Activated T-cell treated with anti-CD3 and anti-CD28 coated beads for 4 hours (primary cell): ENCODE measurements at places on chromosomes 5 and 9.

DNA sequence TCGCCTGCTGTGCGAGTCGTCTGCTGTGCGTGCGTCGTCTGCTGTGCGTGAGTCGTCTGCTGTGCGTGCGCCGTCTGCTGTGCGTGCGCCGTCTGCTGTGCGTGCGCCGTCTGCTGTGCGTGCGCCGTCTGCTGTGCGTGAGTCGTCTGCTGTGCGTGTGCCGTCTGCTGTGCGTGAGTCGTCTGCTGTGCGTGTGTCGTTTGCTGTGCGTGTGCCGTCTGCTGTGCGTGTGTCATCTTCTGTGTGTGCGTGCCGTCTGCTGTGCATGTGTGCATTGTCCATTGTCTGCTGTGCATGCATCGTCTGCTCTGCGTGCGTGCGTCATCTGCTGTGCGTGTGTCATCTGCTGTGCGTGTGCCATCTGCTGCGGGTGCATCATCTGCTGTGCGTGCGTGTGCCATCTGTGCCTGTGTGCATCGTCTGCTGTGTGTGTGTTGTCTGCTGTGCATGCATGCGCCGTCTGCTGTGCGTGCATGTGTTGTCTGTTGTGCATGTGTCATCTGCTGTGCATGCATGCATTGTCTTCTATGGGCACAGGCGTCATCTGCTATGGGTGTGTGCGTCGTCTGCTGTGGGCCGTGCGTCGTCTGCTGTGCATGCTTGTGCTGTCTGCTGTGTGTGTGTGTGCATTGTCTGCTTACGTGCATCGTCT is 68.6 kb upstream of the IRX4 start:
- no peak for DNase-seq

DNA sequence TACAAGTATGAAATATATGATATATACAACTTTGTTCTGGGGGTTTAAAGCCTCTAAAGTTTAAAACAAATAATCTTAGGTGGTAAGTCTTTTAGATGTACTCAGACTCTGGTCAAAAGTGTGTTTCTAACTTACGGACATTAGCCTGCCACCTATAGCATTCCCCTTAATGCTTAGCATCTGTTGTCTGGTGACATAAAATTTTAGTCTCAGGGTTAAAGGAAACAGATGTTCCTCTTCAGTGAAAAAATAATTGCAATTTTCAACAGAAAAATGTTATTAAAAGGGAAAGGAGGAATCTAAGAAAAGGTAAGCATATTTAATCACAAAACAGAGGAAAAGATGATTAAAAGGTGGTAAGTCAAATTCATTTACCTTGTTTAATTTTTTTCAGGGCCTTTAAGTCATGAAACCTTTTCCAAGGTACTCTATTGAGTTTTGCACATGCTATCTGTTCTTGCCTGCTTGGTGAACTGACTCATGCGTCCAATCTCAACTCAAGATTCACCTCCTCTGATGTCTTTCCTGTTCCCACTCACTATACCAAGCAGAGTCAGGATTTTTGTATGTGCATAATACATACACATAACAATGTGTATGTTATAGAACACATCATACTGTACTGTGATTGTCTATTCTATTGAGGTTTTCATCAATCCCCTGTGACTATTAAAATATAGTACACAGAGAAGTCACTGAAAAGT is 7.9 kb downstream of the TMEM167A start:
- DNase-seq: no peak

DNA sequence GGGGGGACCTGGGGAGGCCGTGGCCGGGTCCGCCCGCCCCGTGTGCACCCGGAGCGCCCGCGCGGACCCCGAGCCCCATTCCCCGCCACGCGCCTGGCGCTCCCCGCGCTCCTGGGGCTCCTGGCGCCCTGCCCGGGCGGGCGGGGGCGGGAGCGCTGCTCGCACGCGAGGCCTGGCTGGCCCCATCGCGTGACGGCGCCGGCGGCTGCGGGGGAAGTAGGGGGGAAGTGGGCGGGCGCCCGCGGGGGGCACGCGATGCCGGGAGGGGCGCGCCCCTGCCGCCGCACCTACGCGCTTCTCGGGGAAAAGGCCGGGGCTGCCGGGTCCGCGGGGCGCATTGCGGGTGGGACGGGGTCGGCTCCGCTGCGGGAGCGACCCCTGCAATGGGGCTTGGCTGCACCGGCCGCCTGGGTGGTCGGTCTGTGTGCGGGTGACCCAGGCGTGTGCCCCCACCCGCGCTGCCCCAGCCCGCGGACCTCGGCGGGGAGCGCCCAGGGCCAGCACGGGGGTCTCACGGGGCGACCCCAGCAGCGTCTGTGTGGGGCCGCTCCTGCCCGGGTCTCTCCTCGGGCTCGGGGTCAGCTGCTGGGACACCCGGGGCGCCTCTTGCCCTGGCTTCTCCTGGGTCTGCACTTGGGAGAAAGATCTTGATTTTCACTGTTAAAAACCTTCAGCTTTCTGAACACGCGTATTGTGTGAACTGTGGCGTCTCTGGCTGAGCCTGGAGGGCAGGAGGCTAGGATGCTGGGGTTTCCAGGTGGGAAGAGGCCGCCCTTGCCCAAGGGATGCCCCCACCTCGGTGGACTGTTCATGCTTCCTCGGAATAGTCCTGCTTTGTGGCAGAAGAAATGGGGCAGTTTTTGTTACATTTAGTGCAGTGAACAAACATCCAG is 52.4 kb downstream of the AHRR start:
- peak; percentile 72 for DNase-seq

GRCh38 chr5:20229303-20230005 is 241.5 kb upstream of the CDH18 start:
- no peak for DNase-seq

- no peak for DNase-seq
These were observed 313.7 kb downstream of the TRIM32 start for GRCh38 chr9:117000834-117001233.

DNA sequence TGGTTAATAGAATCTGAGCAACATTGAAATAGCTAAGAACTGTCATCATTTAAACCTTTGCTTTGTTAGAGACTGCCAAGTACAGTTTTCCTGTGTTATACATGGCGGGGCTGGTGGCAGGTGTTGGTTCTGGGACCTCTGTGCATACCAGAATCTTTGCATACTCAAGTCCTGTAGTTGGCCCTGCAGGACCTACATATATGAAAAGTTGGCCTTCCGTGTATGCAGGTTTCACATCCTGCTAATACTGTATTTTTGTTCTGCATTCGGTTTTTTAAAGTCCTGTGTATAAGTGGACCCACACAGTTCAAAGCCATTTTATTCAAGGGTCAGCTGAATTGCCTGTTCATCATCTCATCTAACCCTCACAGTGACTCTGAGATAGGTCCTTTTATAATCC is 36.4 kb downstream of the LARP1 start:
- DNase-seq: no peak

- DNase-seq: no peak
These were observed 178.0 kb upstream of the DMAC1 start for GRCh38 chr9:7977586-7977985.

DNA sequence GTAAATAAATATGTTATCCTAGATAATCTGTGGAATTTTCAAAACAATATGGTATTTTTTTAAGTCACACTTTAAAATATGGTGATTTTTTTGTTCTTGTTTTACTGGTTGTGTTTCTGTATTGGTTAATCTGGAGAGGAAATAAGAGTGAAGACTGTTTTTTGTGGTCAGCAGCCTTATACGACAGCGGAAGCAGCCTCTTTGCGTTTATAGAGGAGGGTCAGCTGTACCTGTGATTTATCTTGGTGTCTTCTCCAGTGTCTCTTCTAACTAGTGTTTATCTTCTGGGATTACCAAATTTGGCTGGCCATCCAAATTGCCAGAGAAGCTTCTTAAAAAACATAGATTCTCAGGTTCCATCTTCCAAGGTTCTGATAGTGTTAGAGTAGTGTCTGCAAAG is 58.7 kb downstream of the ICE1 start:
- no peak for DNase-seq

- no peak for DNase-seq
These were observed at the start of gene STING1 for GRCh38 chr5:139482050-139482889. Gene STING1, minus strand, starts transcription at chr5:139482758. Its CDS starts 1,054 bp downstream, at chr5:139481704.

- DNase-seq: no peak
These were observed 85.6 kb downstream of the GADD45G start for GRCh38 chr9:89690334-89690912.

DNA sequence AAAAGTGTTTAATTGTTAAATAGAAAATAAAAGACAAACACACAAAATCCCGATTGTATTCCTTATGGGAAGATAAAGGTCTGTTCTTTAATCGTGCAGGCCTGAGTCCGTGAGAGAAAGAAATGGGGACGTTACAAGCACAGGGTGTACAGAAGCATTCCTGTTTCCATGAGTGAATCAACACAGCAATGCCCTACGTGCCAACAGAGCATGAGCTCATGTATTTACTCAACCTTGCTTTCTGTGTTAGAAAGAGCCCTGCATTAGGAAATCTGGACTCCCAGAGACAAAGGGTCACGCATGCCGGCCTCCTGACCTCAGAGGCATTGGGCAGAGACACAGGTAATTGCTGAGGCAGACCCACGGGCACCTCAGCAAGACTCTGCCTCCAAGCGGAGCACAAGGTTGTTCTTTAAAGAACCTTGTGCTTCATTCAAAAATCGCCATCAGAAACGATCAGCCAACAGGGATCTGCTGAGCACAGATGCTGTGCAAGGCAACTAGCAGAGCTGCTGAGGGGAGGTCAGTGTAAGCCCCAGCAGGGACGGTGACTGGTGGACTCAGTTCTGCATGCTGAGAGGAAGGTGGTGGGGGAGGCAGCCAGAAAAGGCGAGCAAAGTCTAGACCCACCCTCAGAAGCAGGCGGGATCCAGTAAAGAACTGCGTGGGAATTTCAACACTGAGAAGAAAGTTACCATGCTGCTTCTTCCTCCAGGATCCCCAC is 101.0 kb downstream of the TLE1 start:
- DNase-seq: no peak

DNA sequence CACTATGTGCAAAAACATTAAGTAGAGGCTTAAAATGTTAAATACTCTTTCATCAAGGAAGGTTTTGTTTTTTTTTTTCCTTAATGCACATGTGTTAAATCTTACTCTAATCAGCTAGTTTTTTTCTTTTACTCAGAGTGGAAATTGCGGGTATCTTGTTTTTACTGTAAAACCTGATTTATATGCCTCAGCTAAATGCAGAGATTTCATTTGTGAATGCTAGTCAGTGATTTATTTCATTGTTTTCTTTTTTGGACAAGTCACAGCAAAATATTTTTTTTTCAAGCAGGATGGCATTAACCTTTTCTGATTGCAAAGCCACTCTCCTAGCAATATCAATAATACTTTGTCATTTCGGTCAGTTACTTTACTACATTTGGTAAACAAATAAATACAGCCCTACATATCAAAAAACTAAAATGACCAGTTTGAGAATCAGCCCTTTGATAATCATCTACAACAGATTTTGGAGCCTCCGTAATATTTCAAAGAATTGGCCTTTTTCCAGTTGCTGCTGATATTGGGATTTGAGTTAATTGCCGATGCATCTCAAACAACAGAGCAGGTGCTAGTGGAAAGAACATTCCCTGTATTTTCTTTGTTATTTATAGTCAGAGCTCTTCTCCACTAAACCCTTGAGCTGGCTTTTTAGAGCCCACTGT is 579.2 kb upstream of the ZNF608 start:
- no peak for DNase-seq

- DNase-seq: no peak
These were observed 74.7 kb downstream of the TEK start for GRCh38 chr9:27183701-27184100.

DNA sequence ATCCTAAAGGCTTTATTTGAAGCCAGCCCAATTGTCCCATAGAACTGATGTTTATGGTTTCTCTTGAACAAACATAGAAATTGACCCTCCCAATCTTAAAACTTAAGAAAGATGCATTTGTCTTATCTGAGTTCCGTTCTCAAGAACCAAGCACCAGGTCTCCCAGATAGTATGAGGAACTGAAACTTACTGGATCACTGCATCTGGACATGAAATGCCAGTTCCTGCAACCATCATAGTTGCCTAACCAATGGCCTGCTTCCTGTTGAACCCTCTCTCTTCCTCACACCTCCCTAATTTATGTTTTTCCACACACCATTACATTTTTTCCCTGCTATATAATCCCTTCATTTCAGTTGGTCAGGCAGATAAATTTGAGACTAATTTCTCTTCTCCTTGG is 478.9 kb downstream of the HTR1A start:
- no peak for DNase-seq

DNA sequence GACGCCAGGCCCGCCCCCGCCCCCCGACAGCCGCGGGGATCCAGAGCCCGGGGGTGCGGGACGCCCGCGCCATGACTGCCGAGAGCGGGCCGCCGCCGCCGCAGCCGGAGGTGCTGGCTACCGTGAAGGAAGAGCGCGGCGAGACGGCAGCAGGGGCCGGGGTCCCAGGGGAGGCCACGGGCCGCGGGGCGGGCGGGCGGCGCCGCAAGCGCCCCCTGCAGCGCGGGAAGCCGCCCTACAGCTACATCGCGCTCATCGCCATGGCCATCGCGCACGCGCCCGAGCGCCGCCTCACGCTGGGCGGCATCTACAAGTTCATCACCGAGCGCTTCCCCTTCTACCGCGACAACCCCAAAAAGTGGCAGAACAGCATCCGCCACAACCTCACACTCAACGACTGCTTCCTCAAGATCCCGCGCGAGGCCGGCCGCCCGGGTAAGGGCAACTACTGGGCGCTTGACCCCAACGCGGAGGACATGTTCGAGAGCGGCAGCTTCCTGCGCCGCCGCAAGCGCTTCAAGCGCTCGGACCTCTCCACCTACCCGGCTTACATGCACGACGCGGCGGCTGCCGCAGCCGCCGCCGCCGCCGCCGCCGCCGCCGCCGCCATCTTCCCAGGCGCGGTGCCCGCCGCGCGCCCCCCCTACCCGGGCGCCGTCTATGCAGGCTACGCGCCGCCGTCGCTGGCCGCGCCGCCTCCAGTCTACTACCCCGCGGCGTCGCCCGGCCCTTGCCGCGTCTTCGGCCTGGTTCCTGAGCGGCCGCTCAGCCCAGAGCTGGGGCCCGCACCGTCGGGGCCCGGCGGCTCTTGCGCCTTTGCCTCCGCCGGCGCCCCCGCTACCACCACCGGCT is 1.0 kb downstream of the FOXE1 start:
- peak; percentile 35 for DNase-seq

DNA sequence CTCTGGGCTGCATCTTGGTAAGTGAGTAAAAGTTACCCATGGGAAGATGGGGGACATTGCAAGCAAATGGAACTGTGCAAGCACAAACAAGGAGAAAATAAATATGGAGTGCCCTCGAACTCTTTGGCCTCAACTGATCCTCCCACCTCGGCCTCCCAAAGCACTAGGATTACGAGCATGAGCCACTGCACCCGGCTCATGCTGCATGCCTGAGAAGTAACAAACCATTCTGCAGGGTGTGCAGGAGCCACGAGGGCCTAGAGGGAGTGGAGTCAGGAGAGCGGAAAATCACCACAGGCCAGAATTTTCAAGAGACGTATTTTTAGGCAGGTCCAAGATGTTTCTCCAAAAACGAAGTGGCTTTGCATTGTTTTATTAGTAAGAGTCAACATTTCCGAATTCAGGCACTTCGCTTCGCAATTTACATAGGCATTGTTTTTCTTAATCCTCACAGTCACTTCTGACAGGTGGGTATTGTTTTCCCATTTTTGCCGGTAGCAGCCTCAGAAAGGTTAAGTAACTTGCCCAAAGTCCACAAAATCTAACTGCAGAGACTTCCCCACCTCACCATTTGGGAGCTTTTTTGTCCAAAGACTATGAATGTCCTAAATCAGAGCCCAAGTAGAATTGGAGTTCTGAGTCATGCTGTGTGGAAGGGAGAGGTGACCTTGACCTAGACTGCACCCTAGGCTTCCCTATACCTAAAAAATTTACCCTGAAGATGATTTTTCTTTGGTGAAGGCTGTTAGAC is 230.2 kb downstream of the NR3C1 start:
- DNase-seq: no peak
